Nephron progenitor cell (in vitro differentiated cells): ENCODE measurements at places on chromosomes 1 and 21.

DNA sequence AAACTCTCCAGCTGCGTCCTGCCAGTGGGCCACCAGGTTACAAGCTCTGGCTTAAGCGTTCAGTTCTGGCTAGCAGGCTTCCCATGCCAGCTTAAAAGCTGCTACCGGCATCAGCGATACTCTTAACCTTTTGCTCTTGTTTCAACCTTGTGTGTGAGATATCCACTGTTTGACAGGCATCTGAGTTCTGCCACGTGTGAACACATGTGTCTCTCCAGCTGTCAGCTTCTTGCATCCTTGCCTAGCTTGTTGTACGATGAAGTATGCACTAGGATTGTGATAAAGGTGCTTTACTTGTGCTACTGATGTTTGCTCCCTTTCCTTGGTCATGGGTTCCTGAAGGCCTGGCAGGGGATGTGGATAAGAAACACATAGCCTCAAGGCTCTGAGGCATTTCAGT, 201.6 kb downstream of the PRDM2 start:
- no peak for DNase-seq

GRCh38 chr1:233326811-233327650, 493 bp upstream of the MAP3K21 start:
- DNase-seq: peak; percentile 82

DNA sequence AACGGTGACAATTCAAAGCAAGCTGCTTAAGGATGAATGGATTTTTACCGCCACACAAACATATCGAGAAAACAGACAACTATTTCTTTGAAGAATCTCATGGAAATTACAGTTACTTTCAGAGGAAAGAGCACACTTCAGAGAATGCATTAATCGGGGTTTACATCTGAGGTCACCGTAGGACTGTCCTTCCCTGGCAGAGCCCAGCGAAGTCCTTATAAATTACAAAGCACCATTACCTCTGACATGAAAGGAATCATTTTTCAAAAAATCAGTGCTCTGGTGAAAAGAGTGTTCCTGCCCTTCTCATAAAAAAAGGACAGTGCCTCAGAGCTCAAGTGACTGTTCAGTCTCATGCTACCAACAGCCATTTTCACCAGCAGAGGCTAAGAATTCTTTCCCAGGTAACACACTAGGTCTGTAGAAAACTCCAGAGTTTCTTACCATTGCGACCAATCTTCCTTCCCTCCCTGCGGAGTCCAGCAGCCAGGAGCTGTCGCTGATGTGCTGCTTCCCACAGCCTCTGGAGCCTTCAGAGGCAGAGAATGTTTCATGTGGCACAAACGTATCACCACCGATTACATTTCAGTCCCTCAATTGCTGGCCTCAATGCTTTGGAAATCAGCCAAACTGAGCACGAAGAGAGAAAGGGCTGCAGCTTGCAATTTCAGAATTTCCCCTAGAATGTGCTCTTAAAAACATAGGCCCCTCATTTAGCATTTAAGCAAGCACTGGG, 75.4 kb downstream of the PLD5 start:
- DNase-seq: no peak

GRCh38 chr1:109981004-109981335, 3.6 kb upstream of the AHCYL1 start:
- no peak for DNase-seq

DNA sequence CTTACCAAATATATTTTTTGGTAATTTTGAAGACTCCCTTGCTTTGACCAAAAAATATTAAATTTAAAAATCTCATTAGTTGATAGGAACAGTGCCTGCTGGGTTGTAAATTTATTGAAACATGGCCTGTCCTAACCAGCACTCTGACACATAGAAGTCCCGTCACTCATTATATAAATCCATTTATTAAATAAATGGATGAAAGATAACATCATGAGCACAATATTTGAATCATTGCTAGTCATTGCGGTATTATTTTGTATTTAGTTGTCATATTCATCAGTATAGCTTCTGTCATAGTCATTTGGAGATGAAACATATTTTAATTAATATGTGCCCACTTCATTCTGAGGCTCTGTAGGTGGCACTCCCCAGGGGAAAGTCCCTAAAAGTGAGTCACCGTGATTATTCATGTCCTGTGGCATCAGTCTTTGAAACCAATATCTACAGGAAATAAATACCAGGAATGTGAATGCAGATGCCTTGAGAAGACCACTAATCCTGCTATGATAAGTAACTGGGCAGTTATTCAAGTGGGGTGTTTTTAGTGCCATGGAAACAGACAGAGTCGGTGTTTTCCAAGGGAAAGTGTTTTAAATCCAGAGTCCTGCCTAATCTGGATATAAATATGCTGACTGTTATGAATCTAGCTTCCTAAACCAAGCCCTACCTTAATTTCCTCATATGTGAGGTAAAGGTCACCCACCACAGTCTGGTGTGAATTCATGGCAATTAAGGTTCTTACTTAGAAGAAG, 302.0 kb downstream of the DUSP10 start:
- no peak for DNase-seq

- DNase-seq: no peak
These were observed 327.3 kb upstream of the AJAP1 start for GRCh38 chr1:4327142-4327541.

DNA sequence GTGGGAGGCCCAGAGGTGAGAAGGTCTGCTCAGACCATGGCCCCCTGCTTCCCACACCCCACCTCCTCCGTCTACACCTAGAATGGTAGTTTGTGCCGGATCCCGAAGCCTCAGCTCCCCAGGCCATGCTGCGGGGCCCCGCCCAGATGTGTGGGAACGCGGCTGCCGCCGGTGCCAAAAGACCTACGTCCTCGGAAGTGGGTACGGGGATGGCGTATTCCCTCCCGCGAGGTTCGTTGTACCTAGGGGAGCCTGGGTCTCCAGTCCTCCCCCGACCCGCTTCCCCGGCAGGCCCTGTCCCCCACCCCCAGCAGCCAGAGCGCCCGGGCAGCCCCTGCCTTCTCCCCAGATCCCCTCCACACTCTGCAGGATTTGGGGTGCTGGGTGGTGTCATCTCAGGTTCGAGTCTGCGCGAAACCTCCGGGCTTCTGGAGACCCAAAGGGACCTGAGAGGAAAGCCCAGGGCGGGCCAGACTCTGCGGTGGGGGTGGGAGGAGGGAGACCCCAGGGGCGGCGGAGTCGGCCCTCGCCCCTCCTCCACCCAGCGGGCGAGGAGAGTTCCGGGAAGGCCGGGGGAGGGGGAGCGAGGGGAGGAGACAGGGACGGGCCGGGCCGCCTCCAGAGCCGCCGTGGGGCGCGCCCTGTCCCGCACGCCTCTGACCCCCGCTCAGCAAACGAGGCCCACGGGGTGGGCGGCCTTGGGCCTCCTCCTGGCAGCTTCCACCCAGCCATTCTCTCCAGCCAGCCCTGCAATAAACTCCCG, 6.2 kb upstream of the PRDM16 start:
- DNase-seq: peak; percentile 35

DNA sequence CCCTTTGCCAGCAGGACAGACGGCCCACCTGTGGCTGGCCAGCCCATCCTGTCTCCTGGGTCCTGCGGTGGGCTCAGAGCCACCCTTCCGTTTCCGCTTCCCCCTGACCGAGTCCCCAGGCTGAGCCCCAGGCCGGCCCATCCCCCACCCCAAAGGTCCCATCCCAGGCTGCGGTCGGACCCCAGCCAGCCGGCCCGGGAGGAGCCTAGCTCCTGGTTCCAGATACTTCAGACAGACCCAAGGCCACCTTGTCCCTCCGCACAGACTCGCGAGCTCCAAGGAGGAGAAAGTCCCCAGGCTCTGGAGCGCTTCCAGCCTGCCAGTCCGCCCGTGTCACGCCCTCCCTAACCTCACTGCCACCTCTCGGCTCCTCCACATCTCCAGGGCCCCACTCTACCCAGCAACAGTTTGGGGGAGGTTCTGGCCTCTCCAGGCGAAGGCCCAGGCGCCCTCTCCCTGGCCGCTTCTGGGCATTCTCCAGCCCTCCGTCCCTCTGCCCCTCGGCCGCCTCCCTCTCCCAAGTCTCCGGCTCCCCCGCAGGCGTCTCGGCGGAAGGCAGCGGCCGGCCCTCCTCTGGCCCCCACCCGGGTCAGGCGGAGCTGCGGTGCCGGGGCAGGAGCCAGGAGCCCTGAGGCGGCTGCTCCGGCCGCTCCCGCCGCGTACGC, 835 bp downstream of the LRRN2 start:
- peak; percentile 66 for DNase-seq

DNA sequence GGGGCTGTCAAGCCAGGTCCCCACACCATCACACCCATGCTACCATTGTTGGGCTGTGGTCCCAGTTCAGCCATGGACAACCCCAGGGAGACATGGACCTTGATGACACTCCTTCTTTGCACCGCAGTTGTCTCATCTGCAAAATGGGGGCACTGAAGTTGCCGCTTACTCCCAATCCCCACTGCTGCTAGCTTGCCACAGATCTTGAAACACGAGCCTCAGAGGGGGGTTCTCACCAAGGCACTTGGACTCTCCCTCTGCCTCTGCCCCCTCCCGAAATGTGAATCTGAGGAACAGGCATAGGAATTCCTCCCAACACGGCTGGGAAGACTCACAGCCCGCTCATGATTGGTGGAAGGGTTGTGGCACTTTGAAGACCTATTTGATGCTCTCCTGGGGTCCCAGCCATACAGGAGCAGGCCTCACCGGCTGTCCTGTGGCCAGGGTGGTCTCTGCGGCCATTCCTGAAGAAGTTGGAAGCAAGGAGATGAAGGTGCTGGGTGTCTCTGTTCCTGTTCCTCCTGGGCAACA, 31.1 kb downstream of the RUNX3 start:
- DNase-seq: no peak

- DNase-seq: no peak
These were observed 642 bp upstream of the PARP1 start for GRCh38 chr1:226408285-226409184.

DNA sequence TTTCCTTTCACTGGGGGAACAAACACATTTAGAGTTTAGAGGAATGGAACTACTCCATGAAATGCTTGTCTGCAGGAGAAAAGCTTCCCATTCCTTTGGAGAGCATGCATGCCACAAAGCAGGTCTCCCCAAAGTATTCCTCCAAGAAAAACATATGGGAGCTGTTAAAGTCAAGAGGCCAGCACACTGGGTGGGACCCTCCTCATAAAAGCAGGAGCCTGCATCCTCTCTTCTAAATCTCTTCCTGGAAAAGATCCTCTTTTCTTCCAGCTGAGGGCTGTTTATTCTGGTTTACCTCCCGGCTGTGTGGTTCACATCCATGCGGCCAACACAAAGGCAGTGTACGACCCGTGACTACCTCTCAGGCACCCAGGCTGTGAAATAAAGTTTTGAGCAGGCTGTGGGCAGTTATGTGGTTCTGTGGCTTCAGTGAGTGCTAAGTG, 103.4 kb downstream of the TENT5C start:
- no peak for DNase-seq

- no peak for DNase-seq
These were observed 138.7 kb downstream of the MIS18A start for GRCh38 chr21:32140151-32140550.
